ENCODE measurements at places on chromosomes 1 and 21. TPM values are rescaled to one million over a fixed set of nuclear protein-coding genes. Genes with fewer than 3 reads are reported as not detected.

GRCh38 chr1:167479331-167479979 is 38.9 kb downstream of the CD247 start:
- DNase-seq, result no peak

DNA sequence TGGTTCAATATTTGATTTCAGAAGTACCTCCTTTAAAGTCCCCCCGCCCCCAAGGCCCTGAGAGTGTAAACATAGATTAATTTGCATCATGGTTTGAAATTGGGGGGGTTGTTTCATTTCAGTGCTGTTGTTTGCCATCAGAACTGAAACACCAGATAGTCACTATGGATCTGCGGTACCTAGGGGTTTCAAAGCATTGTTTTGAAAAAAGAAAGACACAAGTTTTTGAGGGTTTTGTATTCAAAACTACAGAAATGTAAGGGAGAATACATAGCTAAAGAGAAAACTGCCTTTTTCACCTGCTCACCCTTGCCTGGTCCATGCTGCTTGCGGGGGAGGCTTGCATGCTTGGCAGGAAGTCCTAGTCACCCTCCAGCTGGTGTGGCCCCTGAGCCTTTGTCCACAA is 59.3 kb downstream of the ACP6 start:
- peak; percentile 48 for DNase-seq

DNA sequence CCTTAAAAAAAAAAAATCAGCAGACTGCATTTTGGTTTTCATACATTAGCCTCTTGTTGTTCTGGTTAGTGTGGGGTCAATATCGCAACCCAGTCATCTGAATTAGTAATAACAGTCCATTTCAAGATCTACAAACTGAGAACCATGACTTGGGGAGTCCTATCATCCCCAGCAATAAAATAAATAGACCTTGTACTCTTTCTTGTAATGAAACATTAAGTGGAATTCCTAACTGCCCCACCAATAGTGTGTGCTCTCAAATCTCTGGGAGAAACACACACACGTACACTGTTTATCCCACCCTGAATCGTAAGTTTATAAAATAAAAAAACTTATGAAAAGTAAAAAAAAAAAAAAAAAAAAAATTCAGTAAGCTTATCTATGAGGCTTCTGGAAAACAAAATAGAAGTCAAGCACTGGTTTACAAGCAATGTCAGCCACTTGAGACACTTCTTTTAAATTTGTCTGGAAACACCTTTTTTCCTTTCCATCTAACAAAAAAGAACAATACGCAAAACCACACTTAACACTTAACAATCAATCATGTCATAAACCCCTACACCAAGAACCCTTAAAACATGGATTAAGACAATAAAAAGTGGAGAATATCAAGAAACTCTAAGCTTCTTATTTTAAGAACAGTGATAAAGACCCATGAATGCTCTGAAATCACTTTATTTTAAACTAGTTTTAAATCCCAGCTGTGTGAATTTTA is 53.1 kb downstream of the PUM1 start:
- no peak for DNase-seq

DNA sequence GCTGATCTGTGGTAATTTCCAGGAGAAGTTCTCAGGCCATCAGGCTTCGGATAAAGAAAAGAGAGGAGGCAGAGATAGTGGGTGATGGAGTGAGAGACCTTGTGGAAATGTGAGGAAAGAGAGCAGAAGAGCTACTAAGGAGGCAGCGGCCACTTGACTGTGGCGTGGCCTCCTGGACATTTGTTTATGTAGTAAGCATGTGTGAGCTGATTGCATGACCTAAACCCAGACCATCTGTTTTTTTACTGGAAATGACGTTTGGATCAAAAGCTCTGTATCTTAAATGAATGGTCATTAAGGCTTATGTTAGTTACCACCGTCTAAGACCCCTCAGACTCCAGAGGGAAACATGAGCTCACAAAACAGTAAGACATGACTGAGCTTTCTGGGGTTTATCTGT is 13.6 kb downstream of the ATP1B1 start:
- DNase-seq, result no peak

GRCh38 chr1:111755331-111756123 is at the start of gene DDX20:
TSS of gene DDX20 (plus strand) at chr1:111755901. CDS start at chr1:111755925, 24 bp downstream.
- DNase-seq, result peak; percentile 80

DNA sequence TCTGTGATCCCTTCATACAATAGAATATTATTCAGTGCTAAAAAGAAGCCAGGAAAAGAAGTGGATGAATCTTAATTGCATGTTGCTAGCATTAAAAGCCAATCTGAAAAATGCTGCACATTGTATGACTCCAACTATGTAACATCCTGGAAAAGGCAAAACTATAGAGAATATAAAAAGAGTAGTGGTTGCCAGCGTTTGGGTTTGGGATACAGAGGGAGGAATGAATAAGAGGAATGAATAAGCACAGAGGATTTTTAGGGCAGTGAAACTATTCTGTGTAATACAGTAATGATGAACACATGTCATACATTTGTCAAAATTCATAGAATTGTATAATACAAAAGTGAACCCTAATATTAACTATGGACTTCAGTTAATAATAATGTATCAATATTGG is 42.5 kb downstream of the GPR88 start:
- DNase-seq, result no peak

GRCh38 chr1:209430821-209431259 is 152.7 kb upstream of the CAMK1G start:
- DNase-seq, result no peak

DNA sequence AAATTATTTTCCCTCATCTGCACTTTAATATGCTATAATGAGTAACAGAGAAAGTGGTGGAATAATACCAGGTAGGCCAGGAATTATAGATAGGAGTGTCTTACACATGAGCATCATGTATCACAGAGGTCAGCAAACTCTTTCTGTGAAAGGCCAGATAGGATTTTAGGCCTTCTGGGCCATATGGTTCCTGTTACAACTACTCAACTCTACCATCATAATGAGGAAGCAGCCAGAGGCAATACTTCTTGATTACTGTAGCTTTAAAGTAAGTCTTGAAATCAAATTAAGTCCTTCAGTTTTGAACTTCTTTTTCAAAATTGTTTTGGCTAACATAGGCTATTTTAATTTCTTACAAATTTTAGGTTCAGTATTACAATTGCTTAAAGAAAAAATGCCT is 32.1 kb upstream of the IGSF3 start:
- no peak for DNase-seq

DNA sequence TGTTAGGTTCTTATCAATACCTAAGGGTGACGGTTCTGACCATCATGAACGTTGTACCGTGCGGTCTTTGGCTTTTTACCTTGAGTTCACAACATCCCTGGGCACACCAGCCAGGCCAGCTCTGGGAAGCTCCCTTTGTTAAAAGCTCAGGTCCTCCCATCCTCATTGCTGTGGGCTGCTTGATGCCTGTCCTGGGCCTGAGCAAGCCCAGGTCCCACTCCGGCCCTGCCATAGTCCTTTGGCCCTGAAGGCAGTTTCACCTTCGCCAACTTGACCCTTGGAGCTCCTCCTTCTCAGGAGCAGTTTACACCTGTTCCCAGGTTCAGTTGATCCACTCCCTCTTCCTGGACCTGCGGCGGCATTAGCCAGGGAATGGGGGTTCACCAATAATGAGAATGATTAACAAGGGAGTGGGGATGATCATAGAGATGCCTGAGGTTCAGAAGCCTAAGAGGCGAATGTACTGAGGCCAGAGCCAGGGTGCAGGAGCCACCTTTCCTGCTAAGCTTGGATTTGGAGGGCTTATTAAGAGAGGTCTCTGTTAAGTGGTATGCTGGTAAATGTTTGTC is 40.2 kb downstream of the DHCR24 start:
- no peak for DNase-seq

GRCh38 chr1:2396059-2396458 is 4.4 kb downstream of the RER1 start:
- DNase-seq, result no peak

- DNase-seq, result no peak
Observed at GRCh38 chr1:25796811-25797458, 3.1 kb upstream of the SELENON start.

DNA sequence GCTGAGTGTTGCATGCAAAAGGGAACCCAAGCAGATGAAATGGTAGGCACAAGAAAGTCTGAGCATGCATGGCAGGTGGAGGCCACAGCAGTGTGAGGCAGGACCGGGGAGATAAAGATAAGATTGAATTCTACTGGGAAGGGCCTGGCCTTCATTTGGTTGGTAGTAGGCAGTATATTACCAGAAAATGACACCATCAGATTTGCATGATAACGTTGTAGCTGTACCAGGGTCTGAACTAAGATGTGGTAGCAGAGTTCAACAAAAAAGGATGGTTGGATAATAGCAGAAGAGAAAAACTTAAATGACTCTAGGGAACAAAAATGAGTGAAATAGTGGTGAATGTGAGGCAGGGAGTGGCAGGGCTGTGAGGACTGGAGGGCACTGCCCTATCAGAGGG is 75.6 kb upstream of the DNAJC6 start:
- DNase-seq, result no peak

GRCh38 chr1:89170170-89171066 is 5.4 kb downstream of the GBP7 start:
- DNase-seq, result no peak

DNA sequence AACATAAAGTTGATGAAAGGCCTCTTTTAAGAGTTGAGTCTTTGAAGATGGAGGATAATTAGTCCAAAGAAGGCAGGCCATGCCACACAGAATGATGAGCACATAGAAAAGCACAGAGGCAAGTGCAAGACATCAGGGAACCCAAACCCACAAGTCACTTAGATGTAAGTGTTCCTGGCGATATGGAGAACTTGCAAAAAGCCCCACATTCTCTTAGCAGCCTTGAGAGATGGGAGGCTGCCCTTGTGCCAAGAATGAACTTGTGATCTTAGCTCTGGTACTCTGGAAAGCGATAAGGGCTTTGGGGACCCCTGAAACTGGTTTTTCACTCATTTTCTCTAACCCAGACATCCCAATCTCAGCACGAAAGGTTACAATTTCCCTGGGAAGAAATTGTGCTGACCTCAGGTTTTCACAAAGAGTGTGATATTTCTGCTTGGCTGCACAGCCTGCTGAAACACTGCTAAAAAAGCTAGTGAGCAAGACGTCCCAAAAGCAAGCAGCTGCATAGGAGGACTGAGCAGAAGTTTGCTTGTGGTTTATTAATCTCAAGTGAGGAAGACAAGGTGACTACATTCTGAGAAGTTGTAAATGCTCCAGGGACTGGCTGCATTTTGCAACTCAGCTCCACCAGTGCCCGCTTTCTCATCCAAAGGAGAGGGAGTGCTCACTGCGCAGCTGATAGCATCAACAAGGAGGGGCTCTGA is 496.9 kb upstream of the CAMK1G start:
- DNase-seq, result peak; percentile 77

GRCh38 chr1:111275780-111276433 is 14.7 kb upstream of the CHIA start:
- DNase-seq, result no peak

DNA sequence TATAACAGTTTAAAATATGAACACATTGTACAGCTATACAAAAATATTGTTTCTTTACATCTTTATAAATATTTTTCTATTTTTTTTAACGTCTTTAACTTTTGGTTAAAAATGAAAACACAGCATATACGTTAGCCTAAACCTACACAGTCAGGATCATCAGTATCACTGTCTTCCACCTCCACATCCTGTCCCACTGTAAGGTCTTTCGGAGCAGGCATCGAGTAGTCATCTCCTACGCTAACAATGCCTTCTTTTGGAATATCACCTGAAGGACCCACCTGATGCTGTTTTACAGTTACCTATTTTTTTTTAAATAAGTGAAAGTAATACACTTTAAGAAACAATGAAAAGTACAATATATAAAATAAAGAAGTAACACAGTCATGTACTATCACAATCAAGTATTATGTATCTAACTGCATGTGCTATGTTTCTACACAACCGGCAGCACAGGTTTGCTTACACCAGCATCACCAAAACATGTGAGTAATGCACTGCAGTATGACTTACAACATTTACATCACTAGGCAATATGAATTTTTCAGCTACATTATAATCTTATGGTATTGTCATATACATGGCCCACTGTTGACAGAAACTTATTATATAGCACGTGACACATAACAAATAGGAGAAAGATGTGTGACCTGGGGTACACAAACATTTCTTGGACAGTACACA is 254.4 kb downstream of the AKT3 start:
- no peak for DNase-seq

DNA sequence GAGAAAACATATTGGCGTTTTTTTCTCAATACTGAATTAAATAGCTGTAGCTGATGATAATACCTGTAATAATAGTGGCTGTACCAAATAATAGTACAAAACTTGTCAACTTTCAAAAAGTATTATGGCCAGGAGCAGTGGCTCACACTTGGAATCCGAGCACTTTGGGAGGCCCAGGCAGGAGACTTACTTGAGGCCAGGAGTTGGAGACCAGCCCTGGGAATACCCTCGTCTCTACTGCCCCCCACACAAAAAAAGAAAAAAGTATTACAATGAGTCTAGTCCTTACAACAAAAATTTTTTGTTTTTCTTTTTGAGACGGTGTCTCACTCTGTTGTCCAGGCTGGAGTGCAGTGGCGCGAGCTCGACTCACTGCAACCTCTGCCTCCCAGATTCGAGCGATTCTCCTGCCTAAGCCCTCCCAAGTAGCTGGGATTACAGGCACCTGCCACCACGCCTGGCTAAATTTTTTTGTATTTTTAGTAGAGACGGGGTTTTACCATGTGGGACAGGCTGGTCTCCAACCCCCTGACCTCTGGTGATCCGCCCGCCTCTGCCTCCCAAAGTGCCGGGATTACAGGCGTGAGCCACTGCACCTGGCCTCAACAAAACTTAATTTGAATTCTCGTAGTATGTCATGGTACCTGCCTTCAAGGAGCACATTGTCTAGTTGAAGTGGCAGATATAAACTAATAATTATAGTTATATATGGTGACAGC is 1.4 kb downstream of the RBBP4 start:
- DNase-seq, result no peak

DNA sequence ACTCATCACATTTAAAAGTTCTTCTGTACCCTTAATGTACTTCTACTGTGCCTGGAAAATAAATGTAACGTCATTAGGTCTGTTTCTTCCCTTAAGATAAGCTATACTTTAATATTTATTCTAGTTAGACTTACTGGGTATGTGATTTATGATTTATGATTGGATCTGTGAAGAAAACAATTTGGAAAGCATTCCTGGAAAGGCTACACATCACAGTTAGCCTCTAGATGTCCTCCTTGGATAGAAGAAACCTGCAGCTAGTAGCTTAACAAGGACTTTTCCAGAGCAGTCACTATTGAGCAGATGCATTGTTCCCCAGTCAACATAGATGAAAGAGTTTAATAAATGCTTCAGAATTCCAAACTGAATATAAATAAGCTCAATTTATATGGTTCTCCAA is 22.2 kb upstream of the ABL2 start:
- no peak for DNase-seq

- DNase-seq, result no peak
Observed at GRCh38 chr1:171352554-171352953, 38.6 kb downstream of the FMO4 start.

GRCh38 chr1:156422602-156423091 is 53.6 kb downstream of the RHBG start:
- no peak for DNase-seq

- DNase-seq, result no peak
Observed at GRCh38 chr1:67361641-67362040, 54.0 kb downstream of the IL12RB2 start.

Gene PADI3
- not detected for total RNA-seq

Gene KCNJ15
- 0.46 TPM for total RNA-seq

Gene MRPL39
- total RNA-seq, result 68.8 TPM

Gene CNKSR1
- 1.1 TPM for total RNA-seq

Gene MTX1
- total RNA-seq, result 42.9 TPM

Gene PROX1
- 0.13 TPM for total RNA-seq

Gene AMY1A
- total RNA-seq, result not detected

Gene OBSCN
- 0.36 TPM for total RNA-seq

Gene LCE1F
- total RNA-seq, result not detected

Gene USP1
- total RNA-seq, result 52.5 TPM

Gene GJA9
- total RNA-seq, result not detected

Gene KRTAP11-1
- not detected for total RNA-seq

Gene C1QTNF12
- total RNA-seq, result 0.96 TPM

Gene ANXA9
- total RNA-seq, result not detected
